Astrocyte (in vitro differentiated cells and primary cell): ENCODE measurements at places on chromosomes 2 and 18.

DNA sequence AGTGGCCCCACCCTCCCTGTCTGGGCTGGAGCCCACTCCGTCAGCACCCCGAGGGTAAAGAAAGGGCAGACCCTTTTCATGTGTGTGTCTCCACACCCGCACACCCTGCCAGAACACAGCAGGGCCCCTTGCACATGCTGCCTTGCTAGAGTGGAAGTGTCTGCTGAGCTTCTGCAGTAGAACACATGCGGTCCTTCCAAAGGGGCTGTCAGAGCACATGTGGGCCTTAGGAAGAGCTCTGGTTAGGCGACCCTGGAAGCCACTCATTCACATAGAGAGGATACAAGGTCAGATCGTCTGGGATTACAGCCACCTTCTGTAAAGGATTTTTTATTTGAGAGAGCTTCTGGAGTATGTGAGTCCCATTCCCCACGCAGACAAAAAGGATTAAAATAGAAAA, 613.2 kb upstream of the RAB6C start:
- no peak for DNase-seq

DNA sequence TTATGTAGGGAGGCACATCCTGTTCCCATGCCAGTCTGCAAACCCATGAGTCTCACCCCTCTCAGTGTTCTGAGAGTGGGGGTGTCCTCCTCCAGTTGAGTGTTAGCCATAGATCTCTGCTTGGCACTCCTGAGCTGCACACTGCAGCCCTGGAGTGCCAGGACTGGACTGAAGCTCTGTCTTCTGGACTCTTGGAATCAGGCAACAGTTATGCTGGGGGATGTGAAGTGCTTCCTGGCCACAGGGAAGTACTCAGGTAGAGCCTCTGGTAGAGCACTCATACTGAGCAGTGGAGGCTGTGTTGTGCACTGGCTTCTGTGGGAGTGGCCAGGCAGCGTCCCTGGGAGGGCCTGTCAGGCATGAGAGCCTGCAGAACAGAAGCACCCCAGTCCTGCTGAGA, 43.0 kb downstream of the SERPINB7 start:
- DNase-seq = no peak

- peak; percentile 85 for DNase-seq
These were observed 2.6 kb downstream of the CLIP4 start for GRCh38 chr2:29117636-29118303.

DNA sequence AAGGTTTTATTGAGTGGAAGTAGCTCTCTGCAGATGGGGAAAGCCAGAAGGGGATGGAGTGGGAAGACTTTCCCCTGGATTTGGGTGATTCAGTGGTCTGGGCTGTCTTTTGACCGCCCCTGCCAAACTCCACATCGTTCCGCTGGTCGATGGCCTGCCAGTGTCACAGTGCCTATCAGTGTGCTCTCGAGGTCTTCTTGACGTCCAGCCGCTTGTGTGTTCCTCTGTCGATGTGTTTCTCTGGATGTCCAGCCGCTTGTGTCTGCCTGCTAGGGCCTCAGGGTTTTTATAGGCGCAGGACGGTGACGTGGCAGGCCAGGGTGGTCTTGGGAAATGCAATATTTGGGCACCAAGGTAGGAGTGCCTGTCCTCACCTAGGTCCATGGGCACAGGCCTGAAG, 1371.4 kb upstream of the PIK3C3 start:
- DNase-seq = no peak

- peak; percentile 76 for DNase-seq
These were observed 64.9 kb upstream of the WIPF1 start for GRCh38 chr2:174662459-174662858.

DNA sequence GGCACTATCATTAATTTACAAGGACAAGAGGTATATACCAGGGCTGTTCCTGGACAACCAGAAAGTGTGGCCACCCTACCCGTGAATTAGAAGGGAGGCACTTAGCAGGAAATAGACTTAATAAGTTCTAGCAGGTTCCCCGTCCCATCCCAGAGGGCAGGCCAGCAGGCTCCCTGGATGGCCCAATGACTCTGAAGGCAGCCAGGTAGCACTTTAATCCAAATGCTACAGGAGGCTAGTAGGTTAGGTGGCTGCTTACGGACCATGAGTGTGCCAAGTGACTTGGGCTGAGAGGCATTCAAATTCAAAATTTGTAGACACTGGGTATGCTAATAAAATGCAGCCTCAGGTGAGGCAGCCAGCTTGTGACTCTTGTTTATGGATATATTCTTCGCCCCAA, 123.9 kb downstream of the UXS1 start:
- no peak for DNase-seq

GRCh38 chr2:33214436-33214835, 262.0 kb upstream of the RASGRP3 start:
- DNase-seq = peak; percentile 86

DNA sequence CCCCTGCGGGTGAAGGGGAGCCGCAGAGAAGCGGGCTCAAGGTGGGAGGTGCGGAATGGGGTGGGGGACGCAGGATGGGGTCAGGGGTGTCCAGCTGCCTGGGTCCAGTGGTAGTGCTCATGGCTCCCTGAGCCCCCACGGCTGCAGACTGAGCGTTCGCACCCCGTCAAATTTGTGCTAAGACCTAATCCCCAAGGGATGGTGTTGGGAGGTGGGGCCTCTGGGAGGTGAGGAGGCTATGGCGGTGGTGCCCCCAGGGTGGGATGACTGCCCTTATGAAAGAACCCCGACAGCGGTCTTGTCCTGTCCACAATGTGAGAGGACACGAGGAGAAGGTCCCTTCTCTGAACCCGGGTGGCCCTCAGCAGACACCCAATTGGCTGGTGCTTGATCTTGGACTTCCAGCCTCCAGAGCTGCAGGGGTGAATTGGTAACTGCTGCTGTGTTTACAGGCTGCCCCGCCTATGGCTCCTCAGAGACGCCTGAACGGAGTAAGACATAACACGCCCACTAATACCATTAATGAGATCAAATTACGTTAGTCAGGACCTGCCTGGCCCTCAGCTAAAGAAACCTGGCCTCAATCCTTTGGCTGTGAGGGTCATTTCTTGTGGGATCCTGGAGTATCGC, 42.6 kb downstream of the PXDN start:
- DNase-seq = no peak

GRCh38 chr2:159817283-159817682, 19.3 kb upstream of the CD302 start:
- DNase-seq = no peak

GRCh38 chr2:30948857-30949256, 141.6 kb upstream of the CAPN13 start:
- DNase-seq = no peak

DNA sequence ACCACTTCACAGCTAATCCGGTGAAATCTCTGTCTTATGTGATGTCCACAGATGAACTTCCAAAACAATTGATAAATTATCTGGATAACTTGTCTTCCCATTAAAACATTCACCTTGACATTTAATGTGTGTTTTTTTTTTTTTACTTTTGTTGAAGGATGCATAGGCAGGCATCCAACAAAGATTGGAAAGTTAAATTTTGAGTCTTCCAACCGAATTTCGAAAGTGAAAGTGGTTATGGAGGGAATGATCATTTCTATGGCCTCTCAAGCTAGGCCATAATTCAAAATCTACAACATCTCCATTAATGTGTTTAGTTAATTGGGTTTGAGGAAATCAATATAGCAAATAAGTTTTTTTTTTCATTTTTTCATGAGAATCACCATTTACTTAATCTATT, 1495.5 kb upstream of the ACVR2A start:
- no peak for DNase-seq

DNA sequence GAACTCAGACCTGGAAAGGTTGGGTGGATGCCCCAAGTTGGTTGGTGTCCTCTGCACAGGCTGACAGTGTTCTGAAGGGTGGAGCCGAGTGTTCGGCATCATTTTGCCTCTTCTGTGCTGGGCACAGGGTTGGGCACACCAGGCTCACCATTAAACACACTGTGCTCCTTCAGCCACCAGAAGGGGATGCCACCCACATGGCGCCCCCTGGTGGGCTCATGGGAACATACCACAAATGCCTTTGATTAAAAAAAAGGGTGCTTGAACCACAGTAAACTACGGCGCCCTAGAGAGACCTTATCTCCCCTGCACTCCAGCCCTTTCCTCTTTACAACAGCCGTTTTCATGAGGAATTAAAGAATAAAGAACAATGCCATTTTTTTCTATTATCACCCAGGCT, 89.4 kb downstream of the CELF4 start:
- DNase-seq = no peak

GRCh38 chr2:8064603-8065002, 617.3 kb upstream of the ID2 start:
- no peak for DNase-seq

DNA sequence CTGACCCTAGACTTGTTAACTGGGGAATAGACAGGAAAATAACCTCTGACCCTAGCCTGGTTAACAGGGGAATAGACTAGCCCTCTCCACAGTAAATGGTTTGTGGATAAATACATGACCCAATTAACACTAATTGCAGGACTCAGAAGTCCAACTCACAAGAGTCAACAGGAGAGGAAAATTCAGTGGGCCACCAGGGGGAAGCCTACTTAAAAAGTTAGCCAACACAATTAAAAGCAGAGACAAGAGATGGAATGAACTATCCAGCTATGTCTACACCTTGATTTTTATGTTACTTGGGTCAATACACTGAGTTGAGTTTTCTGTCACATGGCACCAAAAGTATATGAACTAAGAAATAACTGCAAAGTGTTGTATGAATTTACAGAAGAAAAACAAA, 158.8 kb upstream of the SLC39A10 start:
- no peak for DNase-seq

GRCh38 chr2:127439343-127439742, 21.1 kb downstream of the PROC start:
- no peak for DNase-seq

DNA sequence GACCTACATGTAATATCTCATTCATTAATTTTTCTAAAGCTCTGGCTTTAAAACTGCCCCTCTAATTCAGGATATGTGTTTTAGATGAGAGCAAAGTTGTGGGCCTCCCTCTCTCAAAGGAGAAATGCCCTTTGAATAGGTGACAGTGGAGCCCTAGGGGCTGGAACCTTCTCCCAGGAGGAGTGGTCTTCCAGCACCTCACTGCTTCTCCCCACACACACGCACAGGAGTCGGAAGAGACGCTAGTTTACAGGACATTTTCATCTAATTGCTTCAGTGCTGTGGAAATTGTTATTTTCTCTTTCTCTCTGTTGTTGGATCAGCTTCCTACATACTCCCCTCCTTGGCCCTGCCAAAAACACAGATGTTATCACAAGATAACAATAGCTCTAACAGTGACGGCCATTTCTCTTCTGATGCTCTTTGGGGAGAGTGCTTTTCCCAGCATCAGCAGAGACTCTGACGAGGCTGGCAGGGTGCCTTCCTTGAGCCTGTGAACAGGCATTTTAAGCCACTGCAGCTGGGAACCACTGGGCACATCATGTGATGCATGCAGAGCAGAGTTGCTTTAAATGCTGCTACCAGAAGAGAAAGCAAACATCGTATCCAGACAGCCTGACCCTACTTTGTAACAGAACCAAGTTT, 209.4 kb upstream of the SP5 start:
- DNase-seq = no peak

DNA sequence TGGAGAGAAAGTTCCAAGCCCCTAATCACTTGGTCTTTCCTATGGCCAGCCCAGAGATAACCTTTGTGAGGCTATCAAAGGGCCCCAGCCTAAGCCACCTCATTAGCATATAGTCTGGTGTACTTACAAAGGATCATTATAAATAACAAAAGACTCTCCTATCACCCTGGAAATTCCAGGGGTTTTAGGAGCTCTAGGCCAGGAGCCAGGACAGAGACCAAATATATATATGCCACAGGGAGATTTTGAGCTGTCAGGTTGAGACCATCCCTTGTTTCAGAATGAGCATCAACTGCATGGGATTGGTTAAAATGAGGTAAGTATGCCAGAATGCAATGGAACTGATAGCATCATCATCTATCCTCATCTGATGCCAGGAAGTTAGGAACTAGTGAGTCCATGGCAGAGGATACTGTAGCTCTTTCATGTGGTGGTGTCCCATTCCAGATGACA, 32.1 kb upstream of the CHRNA1 start:
- no peak for DNase-seq

GRCh38 chr18:79785831-79786230, 11.9 kb upstream of the KCNG2 start:
- no peak for DNase-seq

- DNase-seq = no peak
These were observed 78.5 kb downstream of the RPIA start for GRCh38 chr2:88770016-88770415.

GRCh38 chr2:95159690-95160449, at the start of gene ZNF514:
TSS of gene ZNF514 (minus strand) at chr2:95159848. CDS start at chr2:95153253, 6,595 bp downstream.
- DNase-seq = peak; percentile 48

DNA sequence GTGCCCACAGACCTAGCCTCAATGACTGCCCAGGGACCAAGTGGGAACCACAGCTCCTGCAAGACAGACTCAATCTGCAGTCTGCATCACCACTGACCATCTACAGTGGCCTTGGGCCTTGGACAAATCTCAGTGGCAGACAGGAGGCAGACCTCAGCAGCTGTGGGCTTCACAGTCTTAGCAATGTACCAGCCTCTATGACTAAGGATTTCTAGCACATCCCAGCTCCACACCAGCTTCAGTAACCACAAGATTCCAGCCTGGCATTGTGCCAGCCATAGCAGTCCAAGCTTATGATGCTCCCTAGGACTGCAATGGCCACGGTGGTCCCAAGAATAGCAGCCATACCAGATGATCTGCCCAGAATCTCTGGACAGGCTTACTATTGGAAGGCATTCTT, 19.6 kb upstream of the WDR75 start:
- DNase-seq = peak; percentile 85

DNA sequence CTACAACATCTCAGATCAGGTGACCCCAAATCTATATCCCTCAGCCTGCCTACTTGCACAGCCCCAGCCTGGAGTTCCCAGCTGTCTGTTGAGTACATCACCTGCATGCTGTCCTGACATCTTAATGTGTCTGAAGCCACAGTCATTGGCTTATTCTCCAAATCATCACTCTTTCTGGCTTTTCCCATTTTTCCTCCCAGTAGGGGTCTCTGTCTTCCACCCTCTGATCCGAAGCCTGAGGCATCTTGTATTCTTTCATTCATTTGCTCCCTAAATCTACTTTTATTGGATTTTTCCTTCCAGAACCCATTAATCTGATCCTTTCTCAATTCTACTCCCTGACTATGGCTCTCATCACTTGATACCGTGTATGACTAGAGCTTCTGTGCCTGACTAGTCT, 332.9 kb upstream of the DCC start:
- DNase-seq = no peak

- no peak for DNase-seq
These were observed 6.8 kb downstream of the AGXT start for GRCh38 chr2:240875228-240876034.

DNA sequence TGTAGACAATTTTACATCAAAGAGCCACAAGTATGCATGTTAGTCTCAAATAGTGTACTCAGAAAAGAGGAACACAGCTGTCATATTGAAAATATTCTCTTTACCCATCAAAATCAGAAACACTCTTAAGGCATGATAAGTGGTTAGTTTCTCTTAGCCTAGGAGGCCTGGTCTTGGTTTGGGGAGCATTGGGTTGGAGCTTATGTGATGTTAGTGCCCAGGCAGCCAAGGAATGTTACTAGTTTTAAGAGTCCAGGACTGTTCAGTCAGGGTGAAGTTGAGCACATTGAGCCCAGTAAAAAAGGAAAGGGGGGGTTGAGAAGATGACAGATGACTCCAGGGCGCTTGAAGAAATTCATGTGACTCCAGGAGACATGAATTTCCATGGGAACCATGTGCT, 340.6 kb downstream of the HRH4 start:
- DNase-seq = no peak

- no peak for DNase-seq
These were observed 45.6 kb upstream of the ITGB6 start for GRCh38 chr2:160245614-160246155.

- DNase-seq = peak; percentile 29
These were observed 56.1 kb upstream of the SLC35G4 start for GRCh38 chr18:11553098-11553940.

- no peak for DNase-seq
These were observed 194.7 kb upstream of the HS6ST1 start for GRCh38 chr2:128513116-128513960.
